GM18507 (cell line): ENCODE measurements at places on chromosomes 3 and 15.

DNA sequence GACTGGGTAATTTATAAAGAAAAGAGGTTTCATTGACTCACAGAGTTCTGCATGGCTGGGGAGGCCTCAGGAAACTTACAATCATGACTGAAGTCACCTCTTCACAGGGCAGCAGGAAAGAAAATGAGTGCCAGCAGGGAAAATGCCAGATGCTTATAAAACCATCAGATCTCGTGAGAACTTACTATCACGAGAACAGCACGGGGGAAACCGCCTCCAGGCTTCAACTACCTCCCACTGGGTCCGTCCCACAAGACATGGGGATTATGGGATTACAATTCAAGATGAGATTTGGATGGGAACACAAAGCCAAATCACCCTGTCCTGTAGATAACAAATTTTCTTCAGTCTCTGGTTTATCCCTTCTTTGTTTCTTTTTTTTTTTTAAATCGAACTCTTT, 31.0 kb upstream of the AVEN start:
- DNase-seq, result no peak

DNA sequence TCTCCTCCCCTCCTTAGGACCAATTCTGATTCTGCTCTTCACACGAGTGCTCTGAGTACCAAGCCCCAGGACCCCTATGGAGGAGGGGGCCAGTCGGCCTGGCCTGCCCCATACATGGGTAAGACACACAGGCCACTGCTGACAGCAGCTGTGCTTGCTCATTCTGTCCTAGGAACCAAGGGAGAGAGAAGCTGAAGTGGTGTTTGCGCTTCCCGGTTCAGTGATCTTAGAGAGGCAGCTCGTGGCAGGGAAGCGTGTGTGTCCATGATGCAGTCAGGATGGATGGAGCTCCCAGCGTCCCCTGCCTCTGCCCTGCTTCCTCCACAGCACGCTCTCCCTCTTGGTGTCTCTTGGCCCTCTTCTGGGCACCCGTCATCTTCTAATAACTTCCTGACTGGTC, 77.6 kb downstream of the CRTC3 start:
- no peak for DNase-seq

GRCh38 chr3:59979542-59979941, 929.7 kb upstream of the CFAP20DC start:
- DNase-seq, result no peak

DNA sequence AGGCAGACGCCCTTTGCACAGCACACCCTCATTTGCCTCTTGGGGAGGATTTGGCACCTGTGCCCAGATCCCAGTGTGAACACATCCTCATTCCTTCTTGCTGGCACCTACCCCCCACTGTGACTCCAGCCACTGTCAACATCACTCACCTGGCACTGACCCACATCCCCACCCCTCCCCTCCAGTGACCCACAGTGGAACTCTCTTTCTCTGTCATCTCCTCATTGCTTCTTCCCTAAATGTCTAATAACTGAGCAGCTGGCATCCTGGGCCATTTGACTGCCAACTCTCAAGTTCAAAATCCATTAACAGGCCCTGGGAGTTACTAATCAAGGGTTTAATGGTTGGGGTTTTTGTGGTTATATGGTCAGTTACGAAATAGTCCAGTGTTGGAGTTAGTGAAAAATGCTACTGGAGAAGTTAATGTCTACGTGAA, 14.4 kb downstream of the SNAPC5 start:
- no peak for DNase-seq

DNA sequence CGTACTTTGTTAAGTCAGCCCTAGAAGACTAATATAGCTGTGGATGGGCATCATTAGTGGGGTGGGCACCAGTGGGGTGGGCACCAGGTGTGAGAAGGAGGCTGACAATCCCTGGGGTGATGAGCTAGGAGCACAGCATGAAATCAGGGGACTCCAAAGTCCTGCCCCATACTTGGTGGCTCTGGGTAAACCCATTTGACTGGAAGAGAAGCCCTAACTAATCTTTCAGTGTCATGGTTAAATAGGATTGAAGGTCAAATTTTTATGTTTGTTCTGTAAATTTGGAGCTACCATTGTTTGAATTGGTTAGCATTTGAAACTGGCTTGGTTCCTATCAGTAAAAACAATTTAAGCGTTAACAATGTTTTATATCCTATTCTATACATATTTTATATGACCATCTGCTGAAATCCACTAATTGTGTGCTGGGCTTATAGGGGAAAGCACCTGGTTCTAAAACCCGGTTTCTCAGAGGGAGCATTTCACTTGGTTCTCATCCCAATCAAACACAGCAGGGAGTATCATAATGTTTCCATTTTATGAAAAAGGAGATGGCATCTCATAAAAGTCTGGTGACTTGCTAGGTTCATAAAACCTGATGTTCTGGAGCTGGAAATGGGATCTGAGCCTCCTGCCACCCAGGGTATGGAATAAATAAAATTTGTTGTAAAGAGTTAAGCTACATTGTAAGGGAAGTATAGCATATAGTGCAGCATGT, 87.7 kb upstream of the HACD2 start:
- no peak for DNase-seq

GRCh38 chr3:147413686-147414389, 4.7 kb downstream of the ZIC1 start:
- no peak for DNase-seq

GRCh38 chr3:157541506-157542236, 38.5 kb upstream of the VEPH1 start:
- no peak for DNase-seq

DNA sequence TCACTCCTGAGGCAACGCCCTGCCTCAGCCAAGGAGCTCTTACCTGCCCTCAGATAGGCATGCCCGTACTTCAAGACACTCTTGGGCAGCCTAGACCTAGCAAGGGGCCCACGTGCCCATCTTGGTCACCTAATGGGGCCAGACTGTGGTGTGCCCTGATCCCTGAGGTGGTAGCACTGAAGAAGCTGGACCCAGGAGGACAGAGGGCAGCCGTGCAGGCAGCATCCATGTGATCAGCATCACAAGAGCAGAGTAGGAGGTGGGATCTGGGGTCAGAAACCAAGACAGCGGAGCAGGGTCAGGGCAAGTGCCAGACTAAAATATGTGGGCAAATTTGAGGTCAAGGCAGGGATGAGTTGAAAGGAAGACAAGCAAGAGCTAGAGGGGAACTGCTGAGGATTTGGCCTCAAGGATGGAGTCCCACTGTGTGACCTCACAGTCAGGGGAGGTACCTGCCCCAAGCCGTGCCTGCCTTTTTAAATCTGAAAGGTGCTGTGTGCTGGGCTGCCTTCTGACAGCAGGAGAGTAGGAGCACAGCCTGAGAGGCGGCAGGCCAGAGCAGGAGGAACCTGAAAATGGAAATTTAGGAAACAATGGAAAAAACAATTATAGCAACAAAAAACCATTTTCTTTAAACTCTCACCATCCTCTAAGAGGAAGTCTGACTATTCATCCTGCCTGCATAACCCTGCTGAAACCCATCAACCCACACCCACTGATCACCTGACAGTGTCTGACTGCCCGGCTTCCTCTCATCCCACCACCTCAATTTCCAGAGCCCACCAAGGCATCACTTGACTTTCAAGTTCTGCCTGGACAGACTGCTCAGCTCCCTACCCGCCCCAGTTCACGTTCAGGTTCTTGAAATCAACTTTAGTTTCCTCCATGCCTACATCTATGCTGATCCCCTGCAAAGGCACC, 7.3 kb downstream of the ZBTB38 start:
- no peak for DNase-seq

DNA sequence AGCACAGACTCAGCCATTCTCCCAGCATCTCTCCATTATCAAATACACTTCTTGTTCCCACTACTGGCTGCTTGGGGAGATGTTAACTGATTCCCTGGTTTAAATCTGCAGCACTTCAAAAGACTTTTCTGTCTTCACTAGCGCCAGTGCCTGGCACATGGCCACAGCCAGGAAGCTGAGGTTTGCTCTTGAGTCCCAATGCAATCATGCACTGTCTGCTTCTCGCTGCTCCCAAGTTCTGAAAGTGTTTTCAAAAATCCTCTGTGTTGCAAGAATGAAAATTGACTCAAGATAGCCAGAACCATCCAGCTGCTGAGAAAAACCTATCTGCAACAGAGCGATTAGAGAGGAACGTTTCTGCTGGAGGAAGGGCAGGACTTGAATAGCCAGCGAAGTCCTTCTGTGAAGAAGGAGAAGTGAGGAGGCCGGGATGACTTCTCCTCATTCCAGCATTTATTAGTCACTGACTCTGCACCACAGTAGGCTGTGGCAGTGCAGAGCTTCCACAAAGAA, 358.4 kb upstream of the NR2F2 start:
- no peak for DNase-seq

- DNase-seq, result no peak
Observed at GRCh38 chr15:78408355-78408640, 29.7 kb upstream of the IREB2 start.

DNA sequence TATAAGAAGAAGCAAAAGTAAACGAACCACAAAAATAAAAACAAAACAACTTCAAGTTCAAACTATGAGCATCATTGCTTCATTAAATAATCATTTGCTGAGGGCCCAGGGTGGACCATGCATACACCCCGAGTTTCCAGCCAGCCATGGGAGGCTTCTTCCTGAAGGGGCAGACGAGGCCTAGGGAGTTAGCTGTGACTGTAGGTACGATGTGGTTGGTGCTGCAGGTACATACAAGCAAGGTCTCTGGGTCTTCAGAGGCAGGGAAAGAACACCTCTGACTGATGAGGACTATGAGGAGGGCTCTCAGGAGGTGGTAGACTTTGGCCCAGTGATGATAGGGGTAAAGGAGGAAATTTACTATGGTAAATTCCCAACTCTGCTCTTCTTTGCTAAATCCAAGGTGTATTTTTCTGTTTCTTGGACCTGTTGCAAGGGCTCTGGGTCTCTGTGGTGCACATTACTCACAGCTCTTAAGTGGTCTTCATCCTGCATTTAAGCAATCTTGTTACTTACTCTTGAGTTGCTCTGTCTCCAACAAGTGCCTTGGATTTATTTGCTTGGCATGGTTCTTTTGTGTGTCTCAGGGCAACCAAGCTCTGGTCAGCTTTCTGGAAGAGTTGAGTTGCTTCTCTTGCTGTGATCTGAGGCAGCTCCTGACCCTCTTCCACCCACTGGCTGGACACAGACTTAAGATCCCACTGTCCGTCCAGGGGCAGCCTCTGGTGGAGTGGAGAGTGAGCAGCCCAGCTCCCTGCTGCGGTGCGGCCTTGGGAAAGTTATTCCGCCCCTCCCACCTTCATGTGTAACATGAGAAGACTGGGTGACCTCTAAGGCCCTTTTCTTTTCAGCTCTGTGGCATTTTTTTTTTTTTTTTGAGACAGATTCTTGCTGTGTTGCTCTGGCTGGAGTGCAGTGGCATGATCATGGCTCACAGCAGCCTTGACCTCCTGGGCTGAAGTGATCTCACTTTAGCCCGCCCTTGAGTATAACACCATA, 56.1 kb upstream of the KIF23 start:
- DNase-seq, result no peak

GRCh38 chr3:111936967-111937366, 41.9 kb upstream of the ABHD10 start:
- DNase-seq, result no peak

- DNase-seq, result no peak
Observed at GRCh38 chr3:97827741-97828471, 6.1 kb downstream of the CRYBG3 start.

DNA sequence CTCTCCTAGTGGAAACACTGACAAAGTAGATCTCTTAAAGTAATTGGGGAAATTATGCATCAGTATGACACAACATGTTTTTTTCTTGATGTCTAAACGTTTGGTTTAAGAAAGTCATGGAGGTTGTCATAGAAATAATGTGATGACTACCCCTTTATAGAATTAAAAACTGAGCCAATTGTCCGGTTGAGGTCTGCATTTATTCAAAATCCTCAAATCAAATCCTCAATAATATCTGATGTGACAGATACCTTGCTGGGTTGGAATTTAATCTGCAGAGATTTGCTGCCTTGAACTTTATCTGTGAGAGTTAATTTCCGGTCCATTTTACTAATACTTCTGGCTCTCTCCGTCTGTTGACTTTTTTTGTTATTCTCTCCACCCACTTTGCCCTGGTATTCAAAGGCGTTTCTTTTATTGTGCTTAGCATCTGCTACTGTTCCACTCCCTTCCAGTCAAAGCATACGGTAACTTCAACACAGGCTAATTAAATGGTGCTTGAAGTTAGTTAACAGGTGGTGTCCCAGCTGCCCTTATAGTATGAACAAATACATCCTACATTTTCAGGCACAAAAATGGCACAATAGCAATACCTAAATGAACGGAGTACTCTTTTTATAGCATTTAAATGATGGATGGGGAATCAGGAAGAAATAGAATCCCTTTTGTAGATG, 628.3 kb downstream of the ROBO1 start:
- no peak for DNase-seq

GRCh38 chr15:66151809-66152208, 101.7 kb downstream of the MEGF11 start:
- DNase-seq, result no peak

GRCh38 chr3:37668818-37669610, 192.7 kb upstream of the CTDSPL start:
- no peak for DNase-seq

DNA sequence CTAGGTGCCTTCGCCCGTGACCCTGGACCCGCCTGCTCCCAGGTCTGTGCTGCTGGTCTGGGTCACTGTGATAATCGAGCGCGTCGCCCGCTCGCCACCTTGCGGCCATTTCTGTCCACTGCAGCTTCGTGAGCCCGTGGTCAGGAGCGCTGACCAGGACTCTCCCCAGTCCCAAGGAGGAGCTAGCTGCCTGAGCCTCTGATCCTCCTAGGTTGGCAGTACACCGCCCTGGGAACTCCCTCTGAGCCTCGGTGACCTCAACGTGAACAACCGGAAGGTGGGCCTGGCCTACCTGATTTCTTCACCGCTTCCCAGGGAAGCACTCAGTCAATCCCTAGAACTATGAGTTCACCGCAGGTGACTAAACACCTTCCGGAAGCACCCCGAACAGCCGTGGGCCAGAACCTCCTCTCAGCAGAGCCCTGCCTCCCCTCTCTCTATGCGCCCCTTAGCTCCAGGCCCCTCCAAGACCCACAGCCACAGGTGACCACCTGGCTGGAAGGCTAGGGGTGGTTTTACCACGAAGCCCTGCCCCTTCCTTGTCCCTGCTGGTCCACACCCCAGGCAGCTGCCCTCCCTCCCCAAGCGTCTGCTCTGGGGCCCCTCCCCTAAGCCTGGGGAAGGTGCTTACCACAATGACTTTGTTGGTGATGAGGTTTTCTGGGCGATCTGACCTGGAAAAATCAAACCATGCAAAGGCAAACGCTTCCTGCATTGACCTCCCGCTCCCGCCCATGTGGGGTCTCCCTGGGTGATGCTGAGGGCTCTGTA, 9.7 kb downstream of the PLA2G4D start:
- peak; percentile 53 for DNase-seq

GRCh38 chr3:101861789-101862415, 12.6 kb downstream of the NFKBIZ start:
- DNase-seq, result no peak
